Stimulated activated CD4-positive, alpha-beta T cell treated with anti-CD3 and anti-CD28 coated beads, Interleukin-1b, Interleukin-23, amount 100 ng/mL, for 1 hour (primary cell): ENCODE measurements at places on chromosomes 6 and 20.
A peak's percentile ranks its signal among the peaks of the same experiment; 100 is the strongest.

GRCh38 chr20:41047975-41048305, 19.3 kb downstream of the TOP1 start:
- DNase-seq: no peak

- no peak for DNase-seq
These were observed 88.0 kb upstream of the ADGRF1 start for GRCh38 chr6:47130086-47130485.

- DNase-seq: no peak
These were observed 151.1 kb upstream of the HDAC2 start for GRCh38 chr6:114121913-114122662.

DNA sequence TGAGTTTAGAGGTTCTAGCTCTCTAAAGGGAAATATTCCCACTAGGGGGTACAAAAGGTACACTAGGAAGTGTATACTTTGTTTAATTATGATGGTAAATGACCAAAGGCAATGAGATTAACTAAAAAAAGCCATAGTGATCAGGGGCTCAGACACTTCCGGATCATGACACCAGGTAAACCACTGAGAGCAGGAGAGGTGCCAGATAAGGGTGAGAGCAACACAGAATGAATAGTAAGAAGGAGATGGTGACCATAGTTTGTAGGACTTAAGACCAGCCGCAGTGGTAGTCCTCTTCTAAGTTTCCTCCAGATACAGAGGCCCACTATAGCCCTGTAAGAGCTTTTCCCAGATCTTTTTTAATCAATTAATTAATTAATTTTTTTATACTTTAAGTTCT, 40.8 kb downstream of the OR2J2 start:
- no peak for DNase-seq

GRCh38 chr20:10040070-10040975, 5.5 kb downstream of the ANKEF1 start:
- DNase-seq: no peak

DNA sequence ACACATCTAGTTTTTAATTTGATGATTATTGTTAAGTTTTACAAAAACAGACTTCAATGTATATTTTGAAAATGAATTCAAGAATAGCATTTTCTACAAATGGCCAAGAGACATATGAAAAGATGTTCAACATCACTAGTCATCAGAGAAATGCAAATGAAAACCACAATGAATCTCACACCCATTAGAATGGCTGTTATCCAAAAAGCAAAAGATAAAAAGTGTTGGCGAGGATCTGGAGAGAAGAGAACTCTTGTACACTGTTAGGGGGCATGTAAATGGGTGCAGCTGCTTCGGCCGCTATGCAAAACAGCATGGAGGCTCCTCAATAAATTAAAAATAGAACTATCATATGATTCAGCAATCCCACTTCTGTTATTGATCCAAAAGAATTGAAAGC, 185.8 kb upstream of the CCN2 start:
- DNase-seq: no peak

DNA sequence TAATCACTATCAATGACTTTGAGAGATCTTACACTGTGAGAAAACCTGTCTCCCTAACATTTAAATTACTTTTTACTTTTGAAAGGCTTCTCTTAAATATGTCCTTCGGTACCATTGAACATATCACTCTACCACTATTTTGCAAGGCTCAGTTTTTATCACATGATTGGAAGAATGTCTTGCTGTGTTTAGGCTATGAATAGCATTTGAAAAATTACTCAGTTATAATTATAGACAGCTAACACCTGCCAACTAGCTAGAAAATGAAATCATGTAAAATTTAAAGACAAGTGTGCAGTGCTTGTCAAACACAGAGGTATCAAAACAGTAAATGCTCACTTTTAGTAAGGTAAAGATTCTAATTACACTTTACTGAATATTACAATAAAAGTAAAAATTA, 11.0 kb downstream of the SESN1 start:
- DNase-seq: no peak

GRCh38 chr20:32277361-32278198, at the start of gene KIF3B:
TSS of gene KIF3B (plus strand) at chr20:32277651. CDS start at chr20:32309778, 32,127 bp downstream.
- DNase-seq: peak; percentile 65

- no peak for DNase-seq
These were observed 13.7 kb downstream of the SOD2 start for GRCh38 chr6:159679091-159680077.

GRCh38 chr6:154012852-154013251, 26.2 kb upstream of the OPRM1 start:
- no peak for DNase-seq

DNA sequence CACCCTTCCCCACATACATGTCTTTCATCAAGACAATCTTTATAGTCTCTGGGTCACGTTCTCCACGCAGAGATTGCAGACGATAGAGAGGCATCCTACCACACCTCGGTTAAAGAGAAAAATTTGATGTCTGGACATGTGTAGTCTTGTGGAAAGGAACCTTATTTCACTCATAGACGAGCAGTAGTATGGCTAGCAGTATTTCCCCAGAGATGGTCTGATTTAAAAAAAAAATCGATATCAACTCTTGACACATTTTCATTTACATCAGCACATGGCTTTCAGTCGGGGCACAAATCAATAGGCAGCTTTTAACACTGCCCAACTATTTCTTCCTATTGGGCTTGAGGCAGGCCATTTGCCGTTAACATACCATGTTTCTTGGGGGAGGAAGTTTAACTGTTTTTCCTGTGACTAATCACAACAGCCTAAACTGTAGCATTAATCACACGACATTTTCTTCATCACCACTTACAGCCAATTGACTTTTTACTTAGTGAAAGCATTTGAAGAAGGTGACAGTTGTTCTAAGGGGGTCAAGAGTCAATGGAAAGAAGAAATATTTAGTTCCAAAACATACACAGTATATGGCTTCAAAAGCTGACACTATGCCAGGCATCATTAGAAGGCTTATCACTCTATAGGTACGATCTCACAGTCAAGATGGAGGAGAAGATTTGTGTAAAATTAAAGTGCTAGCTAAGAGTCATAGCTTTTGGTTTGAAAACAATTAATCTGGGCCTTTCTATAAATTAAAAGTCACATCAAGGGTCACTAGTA, 129.5 kb upstream of the HDAC2 start:
- no peak for DNase-seq

DNA sequence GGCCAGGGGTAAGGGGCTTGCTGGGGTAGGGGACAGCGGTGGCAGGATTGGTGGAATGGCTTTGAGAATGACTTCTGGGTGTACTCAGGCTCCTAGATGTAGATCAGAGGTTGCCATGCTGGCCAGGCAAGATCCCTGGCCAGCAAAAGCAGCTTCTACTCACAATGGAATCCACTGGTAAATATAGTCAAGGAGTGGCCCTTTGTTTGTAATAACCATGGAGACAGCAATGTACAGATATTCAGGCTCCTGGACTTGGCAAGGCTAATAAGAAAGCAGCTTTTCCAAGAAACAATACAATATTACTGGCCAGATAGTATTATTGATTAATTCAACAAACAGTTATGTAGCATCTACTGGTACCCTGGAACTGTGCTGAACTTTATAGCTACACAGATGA, 37.9 kb downstream of the CDH26 start:
- no peak for DNase-seq

DNA sequence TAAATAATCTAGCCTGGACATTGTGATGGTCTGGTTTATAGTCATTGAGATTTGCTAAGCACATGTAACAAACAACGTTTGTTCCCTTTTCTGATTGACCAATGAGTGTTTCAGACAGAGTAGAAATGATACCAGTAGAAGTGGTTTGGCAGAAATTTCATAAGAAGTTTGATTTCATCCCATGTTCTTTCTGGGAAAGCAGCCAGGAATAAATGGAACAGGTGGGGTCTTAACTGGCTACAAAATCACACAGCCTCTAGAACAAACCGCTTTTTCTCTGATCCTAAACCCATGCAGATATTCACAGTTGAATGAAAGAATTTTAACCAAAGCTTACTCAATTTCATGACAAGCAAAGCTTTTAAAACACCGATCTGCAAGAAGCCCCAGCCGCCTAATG, 227.5 kb downstream of the UST start:
- DNase-seq: no peak

DNA sequence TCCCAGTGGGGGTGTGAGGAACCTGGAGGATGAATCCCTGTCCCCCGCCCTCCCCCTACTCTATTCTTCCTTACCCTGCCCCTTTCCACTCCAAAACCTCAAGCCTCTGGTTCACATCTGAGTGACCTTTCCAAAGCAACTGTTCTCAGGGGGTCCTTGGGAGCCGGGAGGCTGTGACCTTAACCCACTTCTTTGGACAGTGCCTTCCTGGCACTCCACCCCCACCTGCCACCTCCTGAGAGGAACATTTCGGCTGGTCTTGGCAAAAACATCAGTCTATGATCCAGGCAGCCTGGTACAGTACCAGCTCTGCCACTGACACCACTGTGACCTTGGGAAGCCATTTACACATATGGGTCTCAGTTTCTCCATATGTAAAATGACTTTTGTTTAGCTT, 121.7 kb downstream of the MRPL14 start:
- DNase-seq: no peak

DNA sequence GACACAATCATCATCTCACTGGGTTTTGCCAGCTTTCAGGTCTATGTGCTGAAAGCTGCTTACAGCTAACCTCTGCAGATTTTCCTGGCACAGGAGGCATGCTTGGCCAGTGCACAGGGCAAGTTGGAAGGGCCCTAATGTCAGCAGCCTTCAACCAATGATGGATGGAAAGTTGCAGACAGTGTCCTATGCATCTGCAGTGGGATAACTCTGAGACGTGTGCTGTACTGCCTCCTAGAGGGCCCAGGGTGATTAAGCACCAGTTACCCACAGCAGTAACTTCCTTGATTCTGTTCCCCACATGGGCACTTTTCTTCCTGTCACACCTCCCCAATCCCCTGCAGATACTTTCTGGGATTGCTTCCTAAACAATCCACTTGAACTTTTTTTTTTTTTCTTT, 38.6 kb downstream of the OVOL2 start:
- DNase-seq: no peak

DNA sequence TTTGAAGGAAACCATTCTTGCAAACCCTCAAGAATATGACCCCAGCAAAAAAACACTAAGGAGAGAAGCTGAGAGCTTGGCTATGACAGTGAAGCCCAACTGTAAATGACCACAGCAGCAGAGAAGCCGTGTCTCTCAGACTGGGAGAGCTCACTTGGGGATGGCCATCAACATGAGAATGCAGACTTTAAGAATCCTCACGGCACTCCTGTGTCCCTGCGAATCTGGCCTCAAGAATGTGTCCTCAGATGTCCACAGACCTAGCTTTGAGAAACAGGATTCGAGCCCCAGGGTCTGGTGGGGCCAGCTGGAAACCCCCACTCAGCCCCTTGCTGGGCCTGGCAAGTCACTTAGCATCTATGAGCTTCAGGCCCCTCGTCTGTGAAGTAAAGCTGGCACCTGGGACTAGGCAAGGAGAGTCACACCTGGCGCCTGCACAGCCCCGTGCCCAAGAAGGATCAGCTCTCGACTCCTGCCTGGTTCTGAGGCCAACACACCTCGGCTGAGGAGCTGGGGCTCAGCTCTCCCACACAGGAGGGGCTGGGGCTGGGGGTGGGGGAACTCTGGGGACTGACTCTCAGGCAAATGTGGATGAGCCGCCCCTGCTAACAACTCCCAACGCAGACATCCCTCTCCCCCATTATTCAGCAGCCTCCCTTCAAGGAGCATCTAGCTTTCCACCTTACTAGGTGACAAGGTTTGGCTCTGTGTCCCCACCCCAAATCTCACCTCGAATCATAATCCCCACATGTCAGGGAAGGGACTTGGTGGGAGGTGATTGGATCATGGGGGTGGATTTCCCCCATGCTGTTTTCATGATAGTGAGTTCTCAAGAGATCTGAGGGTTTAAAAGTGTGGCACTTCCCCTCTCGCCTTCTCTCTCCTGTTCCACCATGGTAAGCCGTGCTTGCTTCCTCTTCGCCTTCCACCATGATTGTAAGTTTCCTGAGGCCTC, 97.7 kb downstream of the GRM4 start:
- no peak for DNase-seq

- no peak for DNase-seq
These were observed 75.2 kb downstream of the JPH2 start for GRCh38 chr20:44111712-44112335.

DNA sequence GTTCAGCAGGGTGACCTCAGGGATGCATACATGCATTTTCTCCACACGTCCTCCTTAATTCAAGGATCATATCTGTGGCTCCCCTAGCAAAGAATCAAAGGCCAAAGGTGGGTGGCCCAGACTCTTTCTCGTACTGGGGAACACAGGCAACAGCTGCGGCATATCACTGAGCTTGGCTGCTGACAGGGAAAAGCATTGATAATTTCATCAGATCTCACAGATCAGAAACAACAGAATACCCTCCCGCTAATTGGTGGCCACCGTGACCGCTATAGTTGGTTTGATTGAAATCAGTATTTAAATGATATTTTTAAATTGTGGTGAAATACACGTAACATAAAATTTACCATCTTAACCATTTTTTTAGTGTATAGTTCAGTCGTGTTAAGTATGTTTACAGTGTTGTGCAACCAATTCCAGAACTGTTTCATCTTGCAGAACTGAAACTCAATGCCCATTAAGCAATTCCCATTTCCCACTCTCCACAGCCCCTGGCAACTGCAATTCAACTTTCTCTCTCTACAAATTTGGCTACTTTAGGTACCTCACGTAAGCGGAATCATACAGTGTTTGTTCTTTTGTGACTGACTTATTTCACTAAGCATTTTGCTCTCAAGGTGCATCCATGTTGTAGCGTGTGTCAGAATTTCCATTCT, 74.7 kb upstream of the TMEM170B start:
- no peak for DNase-seq

- DNase-seq: no peak
These were observed 70.6 kb upstream of the PHACTR2 start for GRCh38 chr6:143607168-143607567.

DNA sequence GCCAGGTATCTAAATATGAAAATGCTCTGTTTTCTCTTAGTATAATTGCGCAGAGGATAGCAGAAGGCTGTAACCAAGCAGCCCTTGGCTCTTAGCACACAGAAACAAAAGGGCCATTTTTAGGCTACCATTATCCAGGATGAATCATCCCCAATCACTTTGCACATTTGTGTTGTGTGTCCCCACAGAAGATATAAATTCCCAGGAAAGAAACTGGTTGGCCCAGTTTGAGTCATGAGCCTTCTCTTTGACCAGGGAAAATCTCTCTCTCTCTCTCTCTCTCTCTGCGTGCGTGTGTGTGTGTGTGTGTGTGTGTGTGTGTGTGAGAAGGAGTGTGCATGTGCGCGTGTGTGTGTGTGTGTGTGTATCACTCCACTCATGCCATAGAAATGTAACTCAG, 178.5 kb downstream of the FRK start:
- DNase-seq: no peak

GRCh38 chr6:112183271-112183671, 71.1 kb downstream of the LAMA4 start:
- no peak for DNase-seq

- DNase-seq: no peak
These were observed 176.2 kb downstream of the KIF16B start for GRCh38 chr20:16397086-16397485.

- no peak for DNase-seq
These were observed 182.4 kb downstream of the MCHR2 start for GRCh38 chr6:99811636-99812035.

DNA sequence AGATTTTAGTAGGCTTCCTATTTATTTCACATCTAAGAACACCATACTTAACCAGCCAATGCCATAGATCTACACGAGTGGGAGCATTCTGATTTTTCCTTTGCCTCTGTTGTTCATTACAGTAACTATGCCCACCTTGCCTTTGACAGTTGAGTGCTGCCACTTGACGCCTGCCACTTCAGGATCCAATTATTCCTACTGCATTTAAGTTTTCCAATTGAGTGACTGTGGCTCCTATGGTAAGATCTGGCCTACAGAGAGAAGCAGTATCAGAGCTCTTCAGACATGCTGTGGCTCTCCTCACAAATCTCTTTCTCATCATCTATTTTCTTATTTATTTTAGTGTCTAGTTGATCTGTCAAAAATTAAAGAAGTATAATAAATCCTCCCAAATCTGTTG, 403.0 kb upstream of the SPTLC3 start:
- DNase-seq: no peak
